Stimulated activated CD4-positive, alpha-beta T cell treated with anti-CD3 and anti-CD28 coated beads, Interleukin-15, amount 100 ng/mL, for 1 hour (primary cell): ENCODE measurements at places on chromosomes 2 and 18.

DNA sequence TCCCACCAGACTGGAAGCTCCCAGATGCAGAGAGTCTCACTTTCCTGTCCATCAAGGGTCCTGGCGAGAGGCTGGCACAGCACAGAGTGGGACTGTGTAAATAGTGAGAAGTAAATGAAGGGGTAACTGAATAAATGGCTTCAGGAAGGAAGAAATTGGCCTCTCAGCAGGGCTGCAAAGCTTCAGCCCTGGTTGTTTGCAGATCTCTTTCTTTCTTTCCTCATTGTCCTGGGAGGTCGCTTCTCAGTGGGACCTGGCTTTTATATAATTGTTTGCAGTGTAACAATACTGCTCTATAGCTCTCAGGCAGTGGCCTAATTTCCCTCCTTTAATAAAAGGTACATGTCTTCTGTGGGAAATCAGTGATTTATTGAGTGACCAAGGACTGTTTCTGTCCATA is 74.9 kb upstream of the GPR45 start:
- DNase-seq: no peak

DNA sequence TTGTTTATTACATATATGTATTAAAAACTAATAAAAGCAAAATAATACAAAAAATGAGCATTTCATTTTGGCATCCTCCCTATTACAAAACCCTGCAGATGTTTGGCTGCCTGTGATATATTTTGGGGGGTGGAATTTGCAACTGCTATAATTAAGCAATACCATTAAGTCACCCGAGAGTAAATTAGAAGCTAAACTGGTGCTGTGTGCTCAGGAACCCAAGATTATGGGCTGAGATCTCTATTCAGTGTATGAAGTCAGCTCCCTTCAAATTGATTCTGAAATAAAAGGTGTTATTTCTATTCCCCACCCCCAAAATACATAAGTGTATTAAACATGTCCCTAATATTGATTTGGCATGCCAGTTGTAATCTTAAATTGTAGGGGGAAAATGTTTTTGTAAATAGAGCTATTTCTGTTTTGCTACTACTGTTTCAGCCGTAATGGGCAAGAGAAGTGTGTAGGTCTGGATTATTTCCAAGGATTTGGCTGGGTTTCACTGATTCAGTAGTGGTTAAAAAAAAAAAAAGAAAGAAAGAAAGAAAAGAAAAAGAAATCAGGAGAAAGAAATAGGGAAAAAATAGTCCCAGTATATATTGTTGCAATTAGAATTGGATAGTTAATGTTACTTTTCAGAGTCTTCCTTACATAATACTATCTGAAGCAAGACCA is 110.9 kb downstream of the SS18 start:
- DNase-seq: no peak

- DNase-seq: no peak
Measured at GRCh38 chr2:17010104-17010503, 344.5 kb upstream of the CYRIA start.

DNA sequence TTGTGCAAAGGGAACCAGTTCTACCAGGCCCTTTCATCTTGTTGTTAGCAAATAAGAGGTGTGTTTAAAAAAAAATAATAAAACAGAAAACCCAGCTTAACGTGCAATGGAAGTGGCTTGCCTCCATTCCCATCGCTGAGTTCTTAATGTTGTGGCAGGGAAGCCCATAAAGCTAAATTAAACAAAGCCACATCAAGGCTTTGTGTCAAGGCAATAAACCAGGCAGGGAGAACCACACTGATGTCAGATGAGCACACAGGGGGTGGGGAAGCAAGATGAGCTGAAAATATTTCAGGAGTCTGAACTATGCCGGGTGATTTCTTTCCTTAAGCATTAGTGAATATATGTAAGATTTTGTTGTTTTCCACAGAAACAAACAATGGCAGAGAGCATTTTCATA is 73.5 kb downstream of the PHLPP1 start:
- DNase-seq: no peak

- no peak for DNase-seq
Measured at GRCh38 chr2:129205766-129206165, 773.7 kb upstream of the RAB6C start.

DNA sequence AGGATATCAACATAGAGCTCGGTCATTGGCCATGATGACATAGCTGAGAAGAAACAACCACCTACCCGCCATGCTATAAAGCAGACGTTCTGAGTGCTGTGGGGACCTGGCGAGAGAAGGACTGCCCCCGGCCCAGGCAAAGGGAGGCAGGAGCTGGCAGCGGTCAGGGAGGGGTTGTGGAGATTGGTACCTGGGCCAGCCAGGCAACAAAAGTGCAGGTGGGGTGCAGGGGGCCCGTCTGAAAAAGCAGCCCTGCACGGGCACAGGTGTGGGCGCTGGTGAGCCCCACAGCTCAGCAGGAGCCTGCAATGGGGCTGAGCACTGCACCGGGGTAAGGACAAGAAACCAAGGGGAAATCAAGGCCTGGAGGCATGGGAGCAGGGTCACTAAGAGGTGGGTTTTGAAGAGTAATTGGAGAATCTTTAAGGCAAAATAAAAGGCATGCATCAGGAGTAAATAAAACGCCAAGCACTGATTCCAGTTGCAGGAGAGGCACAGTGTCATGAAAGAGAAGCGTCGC is 464.0 kb downstream of the EIPR1 start:
- DNase-seq: no peak

GRCh38 chr2:173969886-173970285 is 4.7 kb upstream of the SP3 start:
- no peak for DNase-seq

DNA sequence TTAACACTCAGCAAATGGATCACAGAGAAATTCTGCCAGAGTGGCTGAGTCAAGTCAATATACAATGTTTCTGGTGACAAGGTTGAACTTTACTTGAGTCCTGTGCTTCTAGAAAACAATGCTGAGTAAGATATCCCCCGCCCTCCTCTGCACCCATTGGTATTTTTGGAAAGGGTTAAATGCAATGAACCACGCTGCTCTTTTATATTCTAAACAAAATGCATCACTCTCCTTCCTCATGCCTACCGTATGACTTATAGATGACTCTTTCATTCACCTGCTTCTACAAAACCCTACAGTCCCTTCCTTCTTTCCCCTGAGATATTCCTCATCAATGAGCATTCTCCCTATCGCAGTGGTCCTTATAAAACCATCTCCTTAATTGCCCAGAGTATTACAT is 168.8 kb downstream of the TXNL1 start:
- DNase-seq: no peak

- DNase-seq: no peak
Measured at GRCh38 chr18:28045880-28046279, 131.1 kb downstream of the CDH2 start.

GRCh38 chr2:145743011-145743410 is 1223.1 kb upstream of the ZEB2 start:
- no peak for DNase-seq

GRCh38 chr18:36327352-36328316 is 30.1 kb downstream of the FHOD3 start:
- no peak for DNase-seq

DNA sequence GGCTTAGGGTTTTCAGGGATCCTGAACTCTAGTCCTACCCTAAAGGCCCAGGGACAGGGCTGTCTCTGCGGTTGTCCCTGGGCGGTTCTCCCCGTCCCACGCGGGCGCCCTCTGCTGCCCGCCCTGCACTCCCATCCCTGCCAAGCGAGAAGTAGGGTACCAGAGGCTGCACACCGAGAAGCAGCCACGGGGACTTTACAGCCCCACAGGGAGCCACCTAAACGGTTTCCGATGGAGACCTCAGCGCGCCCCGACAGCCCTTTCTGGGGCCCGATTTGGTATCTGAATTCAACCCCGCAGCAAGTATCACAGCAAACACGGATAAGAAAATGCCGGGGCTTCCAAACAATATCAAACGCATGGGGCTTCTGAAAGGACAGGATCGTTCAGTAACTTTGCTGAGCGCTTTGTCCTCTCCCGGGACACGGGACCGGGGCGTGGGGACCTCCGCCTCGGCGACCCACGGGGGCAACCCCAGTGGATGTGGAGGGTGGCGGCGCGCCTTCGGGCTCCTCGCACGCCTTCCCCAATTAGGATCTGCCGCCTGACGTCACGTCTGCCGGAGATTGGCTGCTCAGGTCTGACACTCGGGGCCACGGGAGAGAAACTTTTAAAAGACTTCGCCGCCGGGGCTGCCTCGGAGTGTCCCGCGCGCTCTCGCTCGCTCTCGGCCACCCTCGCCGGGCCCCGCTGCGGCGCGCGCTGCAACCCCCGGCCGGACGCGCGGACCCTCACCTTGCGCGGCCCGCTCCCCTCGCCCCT is at the start of gene LTBP1:
Gene LTBP1, plus strand, starts transcription at position 640 of the 762 bp plus-strand sequence. CDS start 372 bp downstream, outside the sequence.
- no peak for DNase-seq

- DNase-seq: no peak
Measured at GRCh38 chr2:8850845-8851487, 13.6 kb upstream of the KIDINS220 start.

DNA sequence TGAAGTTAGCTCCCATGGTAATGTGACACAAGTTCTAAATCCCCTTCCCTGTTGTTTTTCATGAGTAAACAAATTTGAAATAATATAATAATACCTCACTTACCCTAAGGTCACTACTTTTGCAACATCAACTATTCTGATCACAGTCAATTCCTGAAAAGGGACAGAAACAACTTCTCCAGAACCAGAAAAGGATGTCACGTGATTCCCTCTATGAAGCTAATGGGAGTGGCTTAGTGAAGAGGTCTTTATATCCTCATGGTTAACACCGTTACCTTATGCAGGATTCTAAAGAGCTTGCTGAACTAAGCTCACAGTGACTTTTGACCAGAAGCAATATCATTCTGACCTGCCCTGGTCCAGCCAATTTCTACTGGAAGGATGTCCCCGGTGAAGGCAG is 51.6 kb downstream of the DOCK10 start:
- no peak for DNase-seq

DNA sequence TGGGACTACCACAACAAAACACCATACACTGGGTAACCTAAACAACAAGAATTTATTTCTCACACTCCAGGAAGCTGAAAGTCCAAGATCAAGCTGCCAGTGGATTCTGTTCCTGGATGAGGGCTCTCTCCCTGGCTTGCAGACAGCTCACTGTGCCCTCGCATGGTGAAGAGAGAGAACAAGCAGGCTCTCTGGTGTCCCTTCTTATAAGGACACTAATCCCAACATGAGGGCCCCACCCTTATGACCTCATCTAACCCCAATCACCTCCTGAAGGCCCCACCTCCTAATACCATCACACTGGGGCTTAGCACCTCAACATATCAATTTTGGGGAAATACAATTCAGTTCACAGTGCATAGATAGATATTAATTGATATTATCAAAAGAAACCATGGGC is 83.5 kb downstream of the BIN1 start:
- no peak for DNase-seq
